ENCODE measurements at places on chromosomes 3 and 15.

DNA sequence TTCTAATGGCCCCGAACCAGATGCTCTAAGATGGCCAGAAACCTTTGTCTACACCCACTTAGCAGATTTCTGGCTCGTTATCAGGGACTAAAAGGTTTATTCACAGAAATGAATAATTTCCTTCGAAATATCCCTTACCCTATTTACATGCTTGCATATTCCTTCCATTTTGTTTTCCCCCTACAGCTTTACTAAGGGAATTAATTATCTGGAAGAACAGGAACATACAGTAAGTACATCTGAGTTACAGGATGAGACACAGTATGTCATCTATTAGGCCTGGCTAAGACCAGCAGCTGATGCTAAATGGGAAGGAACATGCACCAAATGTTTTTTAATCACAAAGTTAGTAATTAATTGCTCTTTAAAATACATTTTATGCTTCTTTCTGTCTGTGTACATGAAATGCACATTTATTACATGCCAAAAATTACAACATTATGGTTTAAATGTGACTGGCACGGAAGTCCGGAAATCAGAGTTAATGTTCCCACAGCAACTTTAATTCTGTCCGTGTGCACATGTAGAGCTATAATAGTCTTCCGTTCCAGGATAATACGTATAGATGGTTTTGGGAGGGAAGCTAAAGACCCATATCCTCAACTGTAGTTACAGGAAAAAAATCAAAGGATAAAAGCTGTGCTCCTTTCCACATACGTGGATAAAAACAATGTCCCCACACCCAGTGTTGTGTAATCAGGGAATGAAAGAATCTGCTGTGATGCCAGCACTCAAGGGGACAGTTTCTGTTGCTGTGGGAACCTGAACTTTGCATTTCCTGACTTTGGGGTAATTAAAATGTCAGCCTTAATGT lies 82.0 kb downstream of the TIGIT start:
- DNase-seq, result no peak

DNA sequence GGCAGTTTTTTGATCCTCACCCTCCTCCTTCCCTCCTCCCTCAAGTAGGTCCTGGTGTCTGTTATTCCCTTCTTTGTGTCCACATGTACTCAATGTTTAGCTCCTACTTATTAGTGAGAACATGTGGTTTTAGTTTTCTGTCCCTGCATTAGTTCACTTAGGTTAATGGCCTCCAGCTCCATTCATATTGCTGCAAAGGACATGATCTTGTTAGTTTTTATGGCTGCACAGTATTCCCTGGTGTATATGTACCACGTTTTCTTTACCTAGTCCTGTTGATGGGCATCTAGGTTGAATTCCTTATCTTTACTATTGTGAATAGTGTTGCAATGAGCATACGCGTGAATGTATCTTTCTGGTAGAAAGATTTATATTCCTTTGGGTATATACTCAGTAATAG lies 61.7 kb upstream of the FGF7 start:
- DNase-seq, result no peak

DNA sequence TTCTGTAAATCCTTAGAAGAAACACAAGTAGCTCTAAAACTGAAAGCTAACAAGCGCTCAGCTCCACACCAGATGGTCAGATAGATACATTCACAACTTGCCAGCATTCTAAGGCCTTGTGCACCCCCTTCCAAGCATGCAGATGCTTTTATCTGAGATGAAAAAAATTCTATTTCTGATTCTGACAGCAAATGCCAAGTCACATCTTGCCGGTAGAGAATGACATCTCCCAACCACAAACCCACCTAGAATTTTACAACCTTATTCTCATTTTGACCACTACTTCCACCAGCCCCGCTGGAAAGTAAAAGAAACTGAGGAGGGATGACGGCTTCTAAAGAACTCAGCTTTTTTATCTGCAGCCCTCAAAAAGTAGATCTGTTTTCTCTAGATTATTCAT lies 57.7 kb downstream of the SUMF1 start:
- DNase-seq, result no peak

DNA sequence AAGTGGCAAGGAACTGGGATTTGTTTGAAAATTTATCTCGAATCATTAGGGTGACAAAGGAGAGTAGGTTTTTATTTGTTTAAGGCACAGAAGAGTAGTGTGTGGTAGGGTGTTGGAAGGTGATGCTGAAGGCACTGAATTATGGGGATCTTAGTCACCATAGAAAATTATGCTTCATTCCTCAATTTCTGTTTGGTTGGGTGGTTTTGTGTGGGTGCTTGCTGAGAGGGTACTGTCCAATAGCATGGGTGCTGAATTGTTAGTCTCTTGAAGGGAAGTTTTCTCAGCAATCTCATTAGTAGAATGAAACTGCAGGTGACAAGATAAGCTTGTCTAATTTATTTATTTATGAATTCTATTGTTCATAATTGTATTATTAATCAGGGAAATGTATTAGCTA lies 610.9 kb downstream of the AGBL1 start:
- DNase-seq, result peak; percentile 3

DNA sequence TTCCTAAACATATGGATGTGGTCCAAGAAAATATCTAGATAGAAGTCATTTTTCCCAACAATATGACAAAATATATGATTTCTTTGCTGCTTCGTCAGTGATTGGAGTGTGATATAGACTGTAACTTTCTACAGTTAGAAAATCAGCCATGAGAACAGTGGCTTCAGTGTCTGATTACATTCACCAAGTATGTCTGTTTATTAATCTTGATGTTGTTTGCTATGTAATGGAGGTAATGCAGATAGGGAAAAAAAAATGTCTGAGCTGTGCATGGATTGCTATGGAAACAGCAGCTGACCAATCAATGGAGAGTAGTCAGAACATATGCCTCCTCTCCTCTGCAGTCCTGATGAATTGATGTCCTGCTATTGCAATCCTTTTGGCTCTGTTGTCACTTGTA lies 72.3 kb upstream of the GAP43 start:
- no peak for DNase-seq

GRCh38 chr15:100073982-100074381 lies 267.8 kb downstream of the ADAMTS17 start:
- DNase-seq, result no peak

- no peak for DNase-seq
Measured at GRCh38 chr3:56681984-56682461, 1.0 kb downstream of the TASOR start.

DNA sequence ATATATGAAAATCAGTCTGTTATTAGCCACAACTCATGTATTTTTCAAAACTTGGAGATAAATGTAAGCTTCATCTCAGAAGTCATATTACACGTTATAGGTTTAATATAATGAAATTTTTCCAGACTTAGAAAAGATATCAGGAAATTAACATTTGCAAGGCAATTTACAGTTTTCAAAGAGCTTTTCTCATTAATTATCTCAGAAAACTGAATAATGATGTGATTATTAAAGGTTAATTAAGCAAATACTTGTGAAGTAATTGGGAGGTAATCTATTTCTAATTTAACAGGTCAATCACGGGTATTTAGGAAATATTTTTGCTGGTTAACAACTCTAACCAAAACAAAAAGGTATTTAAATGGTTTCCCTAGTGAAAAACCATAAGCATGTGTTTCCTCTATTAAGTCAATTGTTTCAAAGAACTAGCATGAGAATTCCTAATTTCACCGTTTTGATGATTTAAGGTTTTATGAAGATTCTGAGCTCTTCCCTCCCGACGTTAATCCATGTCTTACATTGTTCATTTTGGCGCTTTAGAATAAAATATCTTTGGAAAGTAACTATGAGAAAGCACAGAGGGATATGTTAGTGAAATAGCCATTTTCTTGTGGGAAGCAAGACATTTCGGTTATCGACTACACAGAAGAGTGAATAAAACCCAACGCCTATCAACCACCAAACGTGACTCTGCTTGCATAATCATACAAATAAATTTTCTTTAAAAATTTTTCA lies 1.5 kb upstream of the NEO1 start:
- no peak for DNase-seq

DNA sequence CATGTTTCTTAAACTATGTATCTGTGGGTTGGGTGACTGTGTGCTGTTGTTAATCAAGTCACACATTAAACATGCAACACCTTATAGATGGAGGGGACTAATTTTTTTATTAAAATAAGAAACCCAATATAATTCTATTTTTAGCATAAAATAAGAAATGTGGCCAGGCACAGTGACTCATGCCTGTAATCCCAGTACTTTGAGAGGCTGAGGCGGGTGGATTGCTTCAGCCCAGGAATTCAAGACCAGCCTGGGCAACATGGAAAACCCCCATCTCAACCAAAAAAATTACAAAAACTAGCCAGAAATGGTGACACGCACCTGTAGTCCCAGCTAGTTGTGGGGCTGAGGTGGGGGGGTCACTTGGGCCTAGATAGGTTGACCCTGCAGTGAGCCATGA lies 1021.0 kb downstream of the EPHA3 start:
- DNase-seq, result no peak

DNA sequence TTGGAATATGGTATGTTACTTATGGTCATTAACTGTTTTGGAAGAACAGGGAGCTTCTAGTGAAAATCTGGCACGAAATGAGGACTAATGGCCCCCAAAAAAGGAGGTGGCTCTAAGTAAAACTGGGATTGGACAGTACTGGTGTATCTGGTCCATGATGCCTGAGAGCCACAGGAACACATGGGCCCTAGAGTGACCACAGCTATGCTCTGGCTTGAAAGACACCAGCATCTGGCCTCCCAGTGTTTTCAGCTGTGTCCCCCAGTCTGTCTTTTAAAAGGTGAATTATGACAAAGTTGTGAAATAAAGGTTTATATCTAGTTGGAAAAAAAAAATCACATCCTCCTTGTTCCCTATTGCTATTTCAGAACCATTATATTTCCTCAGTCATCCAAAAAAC lies 64.5 kb downstream of the GSK3B start:
- DNase-seq, result no peak

GRCh38 chr3:152909180-152909883 lies 74.4 kb downstream of the P2RY1 start:
- DNase-seq, result no peak

DNA sequence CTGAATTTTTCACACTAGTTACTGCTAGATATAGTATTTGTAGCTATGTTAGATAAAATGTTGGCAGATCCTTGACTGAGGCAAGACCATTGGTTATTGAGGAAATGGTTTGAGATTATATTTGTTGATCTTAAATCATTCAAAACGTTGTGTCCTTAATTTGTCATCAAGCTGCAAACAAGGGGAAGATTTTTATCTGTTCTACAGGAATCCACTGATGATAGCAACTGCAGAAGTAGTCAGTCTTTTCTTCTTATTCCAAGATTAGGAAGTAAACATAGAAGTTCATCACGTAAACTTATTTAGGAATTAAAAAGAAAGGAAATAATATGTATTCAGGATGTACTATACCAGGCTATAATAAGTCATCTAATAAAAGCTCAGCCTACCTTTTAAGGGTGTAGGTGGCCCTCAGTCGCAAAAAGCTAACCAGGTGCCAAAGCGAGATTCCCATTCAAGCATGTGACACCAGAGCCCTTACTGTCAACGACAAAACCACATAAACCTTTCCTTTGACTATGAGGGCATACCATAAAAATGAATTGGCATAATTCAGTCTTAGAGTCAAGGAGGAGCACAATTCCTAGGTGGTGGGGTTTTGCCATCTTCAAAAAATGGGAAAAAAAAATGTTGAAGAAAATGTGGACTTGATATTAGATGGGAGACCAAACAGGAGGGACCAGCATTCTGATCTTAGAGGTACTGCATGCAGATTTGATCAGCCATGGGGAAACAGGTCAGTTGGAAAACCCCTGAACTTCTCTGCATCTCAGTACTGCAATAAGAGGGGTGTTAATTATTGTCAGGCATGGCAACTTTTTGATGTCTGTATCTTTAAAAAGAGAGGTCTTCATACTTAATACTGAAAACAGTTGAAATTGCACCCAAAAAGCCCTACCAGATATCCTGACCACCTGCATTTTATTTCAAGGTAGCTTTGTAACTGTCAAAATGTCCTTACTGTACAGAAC lies 212.5 kb upstream of the UBE2E1 start:
- DNase-seq, result no peak

DNA sequence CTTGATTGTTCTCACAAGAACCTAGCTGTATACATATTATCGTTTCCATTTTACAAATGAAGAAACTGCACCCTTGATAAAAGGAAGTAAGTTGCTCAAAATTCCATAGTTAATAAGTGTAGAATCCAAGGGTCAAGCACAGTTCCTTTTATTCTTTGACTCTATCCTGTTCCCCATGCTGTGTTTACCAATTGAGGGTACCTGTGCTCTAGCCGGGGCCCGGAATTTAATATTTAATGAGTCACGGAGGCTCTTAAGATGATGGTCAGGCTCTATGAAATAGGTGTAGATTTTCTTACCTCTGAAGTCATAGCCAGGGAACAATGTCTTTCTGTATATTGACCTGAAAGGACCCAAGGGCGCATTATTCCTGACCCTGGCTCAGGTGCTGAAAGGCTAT lies 65.2 kb downstream of the LPP start:
- no peak for DNase-seq

GRCh38 chr3:14789640-14790285 lies 29.0 kb upstream of the FGD5 start:
- DNase-seq, result no peak

All from stimulated activated CD4-positive, alpha-beta T cell treated with anti-CD3 and anti-CD28 coated beads, Interleukin-15, amount 100 ng/mL, for 48 hours (primary cell).